ENCODE measurements at places on chromosomes 6 and 20.

GRCh38 chr6:156698239-156699016 is 78.8 kb upstream of the ARID1B start:
- no peak for DNase-seq

GRCh38 chr20:58987790-58988564 is 6.9 kb downstream of the NELFCD start:
- no peak for DNase-seq

- no peak for DNase-seq
These were observed 38.5 kb upstream of the TFB1M start for GRCh38 chr6:155352811-155353210.

DNA sequence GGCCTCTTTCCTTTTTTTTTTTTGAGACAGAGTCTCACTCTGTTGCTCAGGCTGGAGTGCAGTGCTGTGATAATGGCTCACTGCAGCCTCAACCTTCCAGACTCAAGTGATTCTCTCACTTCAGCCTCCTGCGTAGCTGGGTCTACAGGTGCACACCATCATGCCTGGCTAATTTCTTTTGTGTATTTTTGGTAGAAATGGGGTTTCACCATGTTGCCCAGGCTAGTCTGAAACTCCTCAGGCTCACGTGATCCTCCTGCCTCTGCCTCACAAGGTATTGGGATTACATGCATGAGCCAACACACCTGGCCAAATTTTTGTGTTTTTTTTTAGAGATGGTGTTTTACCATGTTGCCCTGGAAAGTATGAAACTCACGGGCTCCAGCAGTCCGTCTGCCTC is 29.3 kb downstream of the SRC start:
- no peak for DNase-seq

DNA sequence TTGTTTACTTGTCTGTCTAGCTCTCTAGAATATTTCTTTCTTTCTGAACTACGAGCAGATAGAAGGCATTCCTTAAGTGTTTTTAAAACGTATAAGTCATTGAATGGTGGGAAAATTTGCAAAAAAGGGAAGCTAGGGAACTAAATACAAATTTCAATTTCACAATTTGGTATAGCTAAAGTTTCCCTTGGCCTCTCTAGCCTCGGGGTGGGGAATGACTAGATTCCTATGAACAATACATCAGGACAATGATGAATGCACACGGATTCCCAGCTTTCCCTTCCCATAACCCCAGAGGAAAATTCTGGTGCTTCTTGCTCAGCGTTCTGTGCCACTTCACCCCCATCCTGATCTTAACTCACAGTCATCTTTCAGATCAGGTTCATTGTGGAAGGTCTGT is 113.3 kb upstream of the ASF1A start:
- no peak for DNase-seq

DNA sequence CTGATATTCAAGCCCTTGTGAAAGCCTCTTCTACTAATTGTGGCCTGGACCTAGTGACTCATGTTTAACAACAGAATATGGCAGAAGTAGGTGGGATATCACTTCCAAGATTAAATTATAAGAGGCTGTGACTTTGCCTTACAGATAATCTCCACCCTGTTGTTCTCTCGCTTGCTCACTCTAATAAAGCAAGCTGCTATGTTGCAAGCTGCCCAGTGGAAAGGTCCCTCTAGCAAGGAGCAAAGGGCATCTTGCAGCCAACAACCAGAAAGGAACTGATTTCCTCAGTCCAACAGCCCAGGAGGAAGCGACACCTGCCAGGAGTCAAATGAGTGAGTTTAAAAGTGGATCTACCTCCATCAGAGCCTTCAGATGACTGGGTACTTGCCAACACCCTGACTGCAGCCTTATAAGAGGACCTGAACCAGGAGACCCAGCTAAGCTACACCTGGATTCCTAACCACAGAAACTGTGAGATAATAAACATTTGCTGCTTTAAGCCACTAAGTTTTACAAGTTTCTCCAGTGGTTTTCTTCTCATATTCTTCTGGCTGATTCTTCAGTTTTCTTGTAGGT is 112.6 kb downstream of the FRK start:
- DNase-seq, result no peak

Data from Calu3 (cell line).